ENCODE measurements at places on chromosomes 6 and 20.

DNA sequence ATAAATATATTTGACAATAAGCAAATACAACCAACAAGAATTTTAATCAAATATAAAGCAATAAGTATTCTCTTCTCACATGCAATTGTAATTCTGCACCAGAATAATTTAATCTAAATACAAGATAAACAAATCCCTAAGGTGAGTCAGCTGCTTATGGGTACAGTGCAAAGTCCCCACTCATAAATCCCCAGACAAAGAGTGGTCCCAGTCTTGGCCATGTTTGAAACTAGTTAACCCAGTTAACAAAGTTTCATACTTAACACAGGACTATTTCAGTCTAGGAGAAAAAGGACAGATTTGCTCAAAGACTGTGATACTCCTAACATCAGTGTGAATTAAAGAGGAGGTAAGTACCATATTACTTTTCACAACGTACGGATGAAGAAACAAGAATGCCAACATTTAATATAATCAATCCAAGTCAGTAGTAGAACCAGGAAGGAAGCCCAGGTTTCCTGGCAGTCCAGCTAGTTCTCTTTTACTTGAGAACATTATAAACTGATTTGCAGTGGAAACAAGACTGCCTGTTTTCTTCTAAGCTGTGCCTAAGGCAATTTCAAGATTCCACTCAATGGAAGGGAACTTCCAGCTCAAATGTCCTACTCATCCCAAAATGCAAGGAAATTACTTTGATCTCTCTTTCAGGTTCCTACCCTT is 10.4 kb downstream of the SAMD3 start:
- ATAC-seq, result no peak

- ATAC-seq, result no peak
Observed at GRCh38 chr6:125528621-125529041, 220.8 kb upstream of the HEY2 start.

DNA sequence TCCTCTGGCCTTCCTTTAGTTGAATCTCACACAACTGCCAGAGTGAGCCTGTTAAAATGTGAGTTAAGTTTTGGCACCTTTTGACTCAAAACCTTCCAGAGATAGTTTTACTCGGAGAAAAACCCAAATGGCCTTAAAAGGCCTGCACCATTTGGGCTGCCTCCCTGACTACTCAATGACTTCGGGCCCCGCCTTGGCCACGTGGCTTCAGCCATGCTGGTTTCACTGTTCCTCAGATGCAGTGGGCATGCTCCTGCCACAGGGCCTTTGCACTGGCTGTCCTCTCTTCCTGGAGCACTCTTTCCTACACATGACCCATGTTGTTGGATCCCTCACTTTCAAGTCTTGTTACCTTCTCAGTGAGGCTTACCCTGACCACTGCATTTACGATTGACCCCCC is 18.3 kb downstream of the VEGFA start:
- no peak for ATAC-seq

- no peak for ATAC-seq
Observed at GRCh38 chr20:49230021-49230420, 10.8 kb downstream of the DDX27 start.

DNA sequence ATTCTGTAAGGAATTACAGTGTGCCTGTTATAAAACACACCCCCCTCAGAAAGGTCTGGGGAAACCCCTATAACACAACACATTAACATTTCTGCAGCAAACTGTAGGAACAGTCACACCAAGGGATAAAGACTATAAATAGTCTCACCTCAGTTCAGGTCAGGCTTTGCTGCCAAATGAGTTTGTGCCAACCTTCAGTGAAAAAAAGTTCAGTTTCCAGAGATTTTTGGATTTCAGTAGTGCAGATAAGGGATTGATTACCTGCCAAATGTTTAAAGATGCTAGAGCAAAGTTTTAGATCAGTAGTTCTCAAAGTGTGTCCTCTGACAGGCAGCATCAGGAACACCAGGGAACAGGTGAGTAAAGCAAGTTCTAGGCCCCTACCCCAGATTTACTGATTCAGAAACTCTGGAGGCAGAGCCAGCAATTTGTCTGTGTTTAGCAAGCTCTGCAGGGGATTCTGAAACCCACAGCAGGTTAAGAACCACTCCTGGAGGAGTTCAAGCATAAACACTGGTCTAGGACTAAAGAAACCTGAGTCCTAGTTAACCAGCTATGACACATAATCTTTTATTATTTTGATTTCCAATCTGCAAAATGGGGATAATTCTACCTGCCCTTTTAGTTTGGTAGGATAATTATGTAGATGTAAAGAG is 111.0 kb downstream of the RCAN2 start:
- no peak for ATAC-seq

- no peak for ATAC-seq
Observed at GRCh38 chr6:88545991-88546390, 379.8 kb upstream of the CNR1 start.

GRCh38 chr20:12927489-12927888 is 81.3 kb upstream of the SPTLC3 start:
- no peak for ATAC-seq

- no peak for ATAC-seq
Observed at GRCh38 chr6:111828809-111829208, 44.4 kb downstream of the FYN start.

GRCh38 chr6:138653435-138653834 is 120.1 kb upstream of the CCDC28A start:
- ATAC-seq, result no peak

- ATAC-seq, result no peak
Observed at GRCh38 chr6:36098920-36099647, 31.2 kb upstream of the MAPK13 start.

- ATAC-seq, result no peak
Observed at GRCh38 chr6:169208011-169208410, 45.6 kb downstream of the THBS2 start.

GRCh38 chr6:157811476-157812173 is 11.4 kb upstream of the SNX9 start:
- ATAC-seq, result no peak

GRCh38 chr6:138001750-138002349 is 105.4 kb downstream of the PERP start:
- no peak for ATAC-seq

DNA sequence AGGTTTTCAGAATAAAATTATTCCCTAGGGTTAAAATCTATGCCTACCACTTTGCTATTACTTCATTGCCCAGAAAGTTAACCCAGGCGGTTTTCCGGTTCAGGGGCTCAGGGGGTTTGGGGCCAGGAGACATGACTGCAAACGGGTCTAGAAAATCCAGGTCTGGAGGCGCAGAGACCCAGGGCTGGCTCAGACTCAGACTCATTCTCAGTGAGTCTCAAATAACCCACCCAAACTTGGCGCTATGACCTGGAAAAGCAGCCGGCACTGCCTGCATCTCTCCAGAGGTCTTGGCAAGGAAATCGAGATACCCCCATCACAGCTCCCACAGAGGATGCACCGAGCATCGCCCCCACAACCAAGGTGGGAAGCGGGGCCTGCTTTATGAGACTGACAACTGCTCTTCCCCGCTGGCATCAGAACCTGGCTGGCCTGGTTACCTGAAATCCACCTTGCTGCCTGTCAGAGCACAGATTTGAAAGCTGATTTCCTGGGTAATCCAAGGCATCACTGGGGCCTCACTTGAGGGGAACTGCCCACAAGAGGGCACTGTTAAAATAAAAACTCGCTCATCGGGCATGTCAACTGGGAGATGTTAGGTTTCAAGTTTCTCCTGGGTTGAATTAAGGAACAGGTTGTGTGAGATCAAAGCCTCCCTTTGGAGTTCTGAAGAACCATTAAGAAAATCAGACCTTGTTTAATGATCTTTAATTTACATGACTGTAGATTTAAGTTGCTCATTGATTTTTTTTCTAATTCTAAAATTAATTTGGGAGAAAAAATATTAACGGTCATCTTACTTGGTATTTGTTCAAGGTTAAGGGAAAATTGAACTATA is 55.1 kb downstream of the KIF16B start:
- peak; percentile 34 for ATAC-seq

DNA sequence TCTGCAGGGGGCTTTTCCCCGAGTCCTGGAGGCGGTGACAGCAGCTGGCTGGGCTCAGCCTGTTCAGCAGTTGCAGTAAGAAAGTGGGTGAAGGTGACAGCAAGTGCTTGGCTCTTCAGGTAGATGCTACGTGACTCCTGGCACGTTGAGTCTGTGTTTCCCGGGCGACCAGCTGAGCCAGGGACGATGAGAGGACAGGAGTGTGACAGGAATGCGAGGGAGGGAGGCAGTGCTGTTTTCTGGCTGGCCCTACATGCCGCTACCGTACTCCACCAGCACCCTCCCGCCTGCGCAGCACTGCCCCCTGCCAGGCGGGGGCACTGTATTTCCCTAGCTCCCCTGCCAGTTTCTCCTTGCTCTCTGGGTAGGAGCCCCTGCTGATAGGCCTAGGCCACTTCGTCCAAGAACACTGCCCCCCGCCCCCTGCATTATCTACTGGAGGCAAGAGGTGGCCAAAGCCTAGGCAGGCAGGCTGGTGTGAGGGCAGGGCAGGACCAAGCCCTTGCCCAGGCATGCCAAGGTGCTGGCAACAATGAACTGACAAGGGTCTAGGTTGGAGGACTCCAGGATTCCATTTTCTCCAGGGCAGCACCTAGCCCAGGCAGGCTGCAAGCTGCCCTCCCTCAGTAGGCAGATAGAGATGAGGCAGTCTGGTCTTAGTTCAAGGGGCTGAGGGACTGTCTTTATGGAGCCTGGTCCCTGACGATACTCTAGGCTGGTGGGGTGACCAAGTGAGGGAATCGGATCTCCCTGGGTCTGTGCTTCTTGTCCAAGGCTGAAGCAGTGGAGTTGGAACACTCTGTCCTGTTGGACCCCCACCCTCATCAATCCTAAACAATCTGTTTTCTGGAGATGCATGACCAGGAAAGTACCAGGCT is 19.2 kb downstream of the MRPS18A start:
- peak; percentile 32 for ATAC-seq
